ENCODE measurements at places on chromosomes 5 and 9. TPM values are rescaled to one million over a fixed set of nuclear protein-coding genes. Genes with fewer than 3 reads are reported as not detected.

DNA sequence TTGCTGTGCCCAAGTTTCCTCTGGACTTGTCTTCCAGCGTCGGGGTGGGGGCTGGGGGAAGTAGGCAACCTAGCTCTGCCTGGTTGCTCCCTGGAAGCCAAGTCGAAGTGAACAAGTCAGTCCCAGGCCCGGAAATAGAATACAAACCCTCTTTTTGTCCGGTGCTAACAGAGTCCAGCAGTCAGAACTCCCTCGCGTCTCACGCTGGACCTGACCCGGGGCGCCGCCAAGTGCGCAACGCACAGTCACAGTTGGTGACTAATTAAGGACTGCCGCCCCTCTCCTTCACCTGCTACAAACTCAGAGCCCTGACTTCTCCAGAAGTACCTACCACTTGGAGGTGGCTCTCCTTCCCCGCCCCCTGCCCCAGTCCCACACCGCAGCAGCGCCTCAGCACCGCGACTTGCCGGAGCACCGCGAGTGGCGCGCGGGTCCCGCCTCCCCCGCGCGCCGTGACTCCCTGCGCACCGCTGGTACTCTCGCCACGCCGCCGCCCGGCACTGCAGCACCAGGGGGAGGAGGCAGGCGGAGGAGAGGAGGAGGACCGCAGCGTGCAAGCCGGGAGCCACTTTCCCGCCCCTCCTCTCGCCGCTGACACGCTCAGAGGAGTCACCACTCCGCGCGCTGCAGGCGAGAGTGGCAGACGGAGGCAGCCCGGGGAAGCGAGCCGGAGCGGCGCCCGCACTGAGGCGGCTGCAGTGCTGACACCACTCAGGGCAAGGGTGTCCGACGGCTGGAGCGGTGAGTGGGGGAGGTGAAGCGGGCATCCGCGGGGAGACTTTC is at the start of gene SV2C:
Gene SV2C, plus strand, starts transcription at position 612 of the 783 bp plus-strand sequence. CDS start 48,368 bp downstream, outside the sequence.
- peak; percentile 28 for DNase-seq

- no peak for DNase-seq
Measured at GRCh38 chr9:90559075-90560073, 83.2 kb downstream of the DIRAS2 start.

GRCh38 chr9:86764221-86764624 is 183.1 kb downstream of the GAS1 start:
- no peak for DNase-seq

Gene ADAMTS13
- total RNA-seq: 9.1 TPM

DNA sequence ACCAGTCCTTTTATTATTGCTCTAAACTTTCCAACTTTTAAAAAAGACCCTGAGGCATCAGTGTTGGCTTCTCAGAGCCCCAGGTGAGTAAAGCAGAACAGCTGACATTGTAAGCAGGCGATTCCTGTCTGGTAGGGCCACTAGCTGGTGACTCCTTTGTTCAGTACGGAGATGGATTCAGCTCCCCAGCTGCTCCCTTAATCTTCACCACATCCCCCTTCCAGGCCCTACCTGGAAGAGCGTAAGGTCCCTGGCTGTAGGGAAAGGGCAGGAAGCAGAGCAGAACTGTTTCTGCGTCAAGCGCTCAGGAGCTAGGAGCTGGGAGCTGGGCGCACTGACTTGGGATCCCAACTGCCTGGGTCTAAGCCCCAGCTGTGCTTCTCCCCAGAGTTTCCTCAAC is 203.7 kb upstream of the TAS2R1 start:
- no peak for DNase-seq

GRCh38 chr9:75148561-75148960 is 60.2 kb downstream of the OSTF1 start:
- no peak for DNase-seq

DNA sequence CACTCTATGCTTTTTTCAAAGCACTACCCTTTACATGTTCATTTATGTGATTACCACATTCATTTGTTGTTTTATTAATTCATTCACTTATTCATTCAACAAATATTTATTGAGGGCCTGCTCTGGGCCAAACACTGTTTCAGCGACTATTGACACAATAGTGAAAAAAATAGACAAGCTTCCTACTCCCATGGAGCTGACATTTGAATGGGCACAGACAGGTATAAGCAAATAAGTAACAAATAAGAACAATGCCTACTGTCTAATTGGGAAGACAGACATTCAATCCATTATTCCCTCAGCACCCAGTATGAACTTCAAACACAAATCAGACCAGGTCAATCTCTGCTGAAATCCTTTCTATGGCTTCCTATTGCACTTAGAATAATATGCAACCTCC is 156.9 kb upstream of the NR3C1 start:
- no peak for DNase-seq

- no peak for DNase-seq
Measured at GRCh38 chr5:143229896-143230675, 173.4 kb downstream of the NR3C1 start.

Gene CEP78
- total RNA-seq: 21.7 TPM

- DNase-seq: peak; percentile 44
Measured at GRCh38 chr9:84404095-84404686, 63.6 kb upstream of the SLC28A3 start.

All from endothelial cell (in vitro differentiated cells).